ENCODE measurements at places on chromosomes 5 and 9.

- DNase-seq: peak; percentile 65
These were observed 7.7 kb downstream of the RASGEF1C start for GRCh38 chr5:180201051-180201987.

- peak; percentile 76 for DNase-seq
These were observed 42.9 kb upstream of the HAND1 start for GRCh38 chr5:154520861-154521453.

DNA sequence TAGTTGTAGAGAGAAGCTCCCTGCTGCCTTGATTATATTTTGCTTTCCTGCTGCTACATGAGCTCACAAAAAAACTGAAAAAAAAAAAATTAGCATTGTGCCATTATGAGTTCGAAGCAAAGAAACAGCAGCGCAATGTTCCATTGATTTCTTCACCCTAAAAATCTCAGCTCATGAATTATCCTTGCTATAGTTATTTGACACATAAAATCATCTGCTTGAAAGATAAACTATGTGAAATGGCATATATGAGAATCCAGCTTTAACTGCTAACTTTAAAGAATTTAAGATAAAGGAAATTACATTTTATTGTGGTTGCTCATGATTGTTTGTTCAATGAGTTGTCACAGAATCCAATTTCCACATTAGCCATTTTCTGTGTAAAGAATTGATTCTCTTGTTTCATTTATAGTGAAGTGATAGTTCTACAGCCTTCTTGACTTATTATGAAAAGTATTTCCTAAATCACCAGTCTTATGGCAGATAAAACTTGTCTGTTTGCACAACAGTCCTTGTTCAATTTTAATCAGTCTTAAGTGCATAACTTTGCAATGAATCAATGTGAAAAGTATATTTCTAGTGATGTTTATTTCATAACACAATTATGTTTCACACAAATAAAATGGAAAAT is 1275.0 kb upstream of the CDH9 start:
- no peak for DNase-seq

DNA sequence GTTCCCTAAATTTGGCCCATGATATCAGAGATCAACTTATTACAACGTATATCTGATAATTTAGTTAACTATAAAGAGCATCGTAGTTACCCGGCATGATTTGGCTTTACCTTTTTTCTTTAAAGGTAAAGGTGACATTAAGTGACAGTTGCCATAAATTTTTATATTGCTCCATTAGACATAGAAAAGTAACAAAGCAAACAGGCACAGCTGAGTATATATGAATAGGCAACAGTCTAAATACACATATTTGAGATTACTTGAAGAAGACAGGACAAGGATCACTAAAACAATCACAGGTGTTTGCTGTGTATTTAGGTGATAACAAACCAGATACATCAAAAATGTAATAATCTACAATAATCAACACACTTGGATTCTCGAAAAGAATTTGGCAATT is 34.8 kb downstream of the RFX3 start:
- DNase-seq: no peak

DNA sequence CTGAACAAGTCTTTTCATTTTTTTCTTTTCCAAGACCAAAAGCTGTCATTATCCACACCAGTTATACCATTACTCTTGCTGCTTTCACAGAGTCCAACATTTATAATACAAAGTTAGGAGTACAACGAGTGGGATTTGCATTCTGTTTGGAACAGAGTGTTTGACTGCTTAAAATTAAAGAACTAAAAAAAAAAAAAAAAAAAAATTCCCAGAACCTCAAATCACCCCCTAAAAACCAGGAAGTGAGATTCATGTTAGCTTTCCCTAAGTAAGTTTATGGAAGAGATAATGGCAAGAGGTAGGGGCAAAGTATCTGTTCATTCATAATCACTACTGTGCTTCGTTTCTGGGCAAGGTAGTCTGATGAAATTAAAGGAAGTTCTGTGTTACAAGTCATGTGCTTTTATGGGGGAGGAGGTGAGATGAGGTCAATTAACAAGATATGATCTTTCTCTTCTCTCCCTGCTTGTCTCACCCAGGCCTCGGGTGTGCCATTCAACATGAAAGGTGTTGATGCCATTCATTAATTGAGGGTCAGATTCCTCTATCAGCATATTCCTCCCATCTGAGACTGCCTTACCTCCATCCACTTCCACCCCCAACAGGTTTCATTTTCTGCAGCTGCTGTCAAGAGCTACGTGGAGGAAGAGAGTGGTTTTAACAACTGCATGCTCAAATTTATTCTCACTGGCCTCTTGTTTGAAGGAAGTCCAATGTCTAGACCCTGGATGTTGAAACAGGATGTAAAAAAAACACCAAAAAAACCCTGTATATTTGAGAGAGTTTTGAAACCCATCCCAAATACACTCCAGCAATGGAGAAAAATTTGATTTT is 58.1 kb downstream of the MARCHF3 start:
- no peak for DNase-seq

DNA sequence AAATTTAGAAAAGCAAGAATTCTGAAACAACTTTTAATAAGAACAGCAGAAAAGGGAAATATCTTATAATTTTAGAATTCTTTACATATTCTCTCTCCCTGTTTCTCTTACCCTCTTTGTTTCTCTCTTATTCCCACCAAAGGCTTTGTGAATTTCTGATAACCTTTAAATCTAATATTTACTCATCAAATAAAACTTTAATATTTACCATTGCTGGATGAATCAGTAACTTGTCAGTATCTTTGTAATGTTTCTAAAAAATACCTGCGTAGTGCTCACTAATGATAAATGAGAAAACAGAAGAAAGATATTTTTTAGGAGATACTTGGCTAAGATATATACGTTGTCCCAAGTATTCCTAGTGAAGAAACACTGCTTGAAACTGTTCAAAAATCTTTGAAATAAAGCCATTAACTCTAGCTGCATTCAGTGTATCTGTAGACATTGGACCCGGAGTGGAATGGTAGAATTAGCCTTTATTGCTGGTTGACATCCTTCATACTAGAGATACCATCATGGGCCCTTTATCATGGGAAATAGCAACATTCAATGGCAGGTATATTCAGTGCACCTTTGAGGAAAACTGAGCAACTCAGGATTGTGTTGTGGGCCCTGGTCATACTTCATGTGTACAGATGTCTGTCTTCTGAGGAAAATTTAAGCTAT is 2160.4 kb downstream of the MAT2B start:
- no peak for DNase-seq

DNA sequence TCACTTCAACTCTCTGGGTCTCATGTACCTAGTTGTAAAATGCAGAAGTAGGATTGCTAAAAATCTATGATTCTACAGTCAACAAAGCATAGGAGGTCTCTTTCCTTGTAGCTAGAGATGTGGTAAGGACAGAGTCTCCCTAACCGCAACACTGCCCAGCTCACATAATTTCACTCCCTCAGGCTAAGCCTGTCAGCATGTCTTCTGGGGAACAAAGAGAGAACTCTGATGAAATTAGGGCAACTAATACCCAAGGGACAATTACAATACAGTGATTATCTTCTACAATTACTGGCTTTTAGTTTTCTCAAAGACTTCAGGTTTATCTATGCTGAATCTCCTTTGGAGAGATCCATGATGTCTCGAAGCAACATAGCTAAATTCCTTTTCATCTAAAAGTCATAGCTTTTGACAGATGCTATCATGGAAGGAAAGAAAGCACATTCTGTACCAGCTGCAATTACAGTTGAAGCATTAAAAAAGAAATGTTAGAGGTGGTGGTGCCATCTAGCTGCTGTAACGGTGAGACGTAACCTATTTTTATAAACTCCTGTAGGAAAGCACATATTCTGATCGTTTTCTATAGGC is 141.1 kb upstream of the TARS1 start:
- peak; percentile 89 for DNase-seq

GRCh38 chr5:120436996-120437395 is 27.1 kb upstream of the PRR16 start:
- DNase-seq: no peak

DNA sequence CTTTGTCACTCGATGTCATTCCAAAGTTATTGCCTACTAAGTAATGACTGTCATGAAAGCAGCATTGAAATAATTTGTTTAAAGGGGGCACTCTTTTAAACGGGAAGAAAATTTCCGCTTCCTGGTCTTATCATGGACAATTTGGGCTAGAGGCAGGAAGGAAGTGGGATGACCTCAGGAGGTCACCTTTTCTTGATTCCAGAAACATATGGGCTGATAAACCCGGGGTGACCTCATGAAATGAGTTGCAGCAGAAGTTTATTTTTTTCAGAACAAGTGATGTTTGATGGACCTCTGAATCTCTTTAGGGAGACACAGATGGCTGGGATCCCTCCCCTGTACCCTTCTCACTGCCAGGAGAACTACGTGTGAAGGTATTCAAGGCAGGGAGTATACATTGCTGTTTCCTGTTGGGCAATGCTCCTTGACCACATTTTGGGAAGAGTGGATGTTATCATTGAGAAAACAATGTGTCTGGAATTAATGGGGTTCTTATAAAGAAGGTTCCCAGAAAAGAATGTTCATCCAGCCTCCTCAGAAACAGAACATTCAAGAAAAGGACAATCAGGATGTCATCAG is 11.3 kb downstream of the TLR4 start:
- DNase-seq: no peak

- no peak for DNase-seq
These were observed 65.1 kb upstream of the PTCH1 start for GRCh38 chr9:95581900-95582299.

DNA sequence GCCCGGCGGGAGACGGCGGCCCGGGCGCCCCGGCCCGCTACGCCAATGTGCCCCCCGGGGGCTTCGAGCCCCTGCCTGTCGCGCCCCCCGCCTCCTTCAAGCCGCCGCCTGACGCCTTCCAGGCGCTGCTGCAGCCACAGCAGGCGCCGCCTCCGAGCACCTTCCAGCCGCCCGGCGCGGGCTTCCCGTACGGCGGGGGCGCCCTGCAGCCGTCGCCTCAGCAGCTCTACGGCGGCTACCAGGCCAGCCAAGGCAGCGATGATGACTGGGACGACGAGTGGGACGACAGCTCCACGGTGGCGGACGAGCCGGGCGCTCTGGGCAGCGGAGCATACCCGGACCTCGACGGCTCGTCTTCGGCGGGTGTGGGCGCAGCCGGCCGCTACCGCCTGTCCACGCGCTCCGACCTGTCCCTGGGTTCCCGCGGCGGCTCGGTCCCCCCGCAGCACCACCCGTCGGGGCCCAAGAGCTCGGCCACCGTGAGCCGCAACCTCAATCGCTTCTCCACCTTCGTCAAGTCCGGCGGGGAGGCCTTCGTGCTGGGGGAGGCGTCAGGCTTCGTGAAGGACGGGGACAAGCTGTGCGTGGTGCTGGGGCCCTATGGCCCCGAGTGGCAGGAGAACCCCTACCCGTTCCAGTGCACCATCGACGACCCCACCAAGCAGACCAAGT is 723 bp downstream of the SNX18 start:
- DNase-seq: no peak

DNA sequence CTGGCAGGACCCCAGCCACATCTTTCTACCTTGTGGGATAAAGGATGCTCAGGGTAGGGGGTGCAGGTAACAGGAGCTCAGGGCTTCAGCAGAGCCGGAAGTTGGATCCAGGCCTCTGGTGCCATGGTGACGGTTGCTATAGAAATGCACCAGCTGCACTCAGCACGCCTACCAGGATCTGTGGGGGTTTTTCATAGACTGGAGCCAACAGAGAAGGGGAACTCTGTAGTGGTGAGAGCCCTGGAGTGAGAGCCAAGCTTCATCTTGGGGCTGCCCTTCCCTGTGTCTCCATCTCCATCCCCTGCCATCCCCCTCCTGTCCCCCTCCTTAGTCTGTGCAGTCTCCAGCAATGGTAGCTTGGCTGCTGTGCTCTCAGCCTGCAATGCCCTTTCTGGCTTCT is 27.5 kb upstream of the BOD1 start:
- peak; percentile 93 for DNase-seq

- DNase-seq: no peak
These were observed 2.2 kb downstream of the FAM219A start for GRCh38 chr9:34456151-34456550.

- no peak for DNase-seq
These were observed 74.2 kb downstream of the UGCG start for GRCh38 chr9:111970827-111971226.

DNA sequence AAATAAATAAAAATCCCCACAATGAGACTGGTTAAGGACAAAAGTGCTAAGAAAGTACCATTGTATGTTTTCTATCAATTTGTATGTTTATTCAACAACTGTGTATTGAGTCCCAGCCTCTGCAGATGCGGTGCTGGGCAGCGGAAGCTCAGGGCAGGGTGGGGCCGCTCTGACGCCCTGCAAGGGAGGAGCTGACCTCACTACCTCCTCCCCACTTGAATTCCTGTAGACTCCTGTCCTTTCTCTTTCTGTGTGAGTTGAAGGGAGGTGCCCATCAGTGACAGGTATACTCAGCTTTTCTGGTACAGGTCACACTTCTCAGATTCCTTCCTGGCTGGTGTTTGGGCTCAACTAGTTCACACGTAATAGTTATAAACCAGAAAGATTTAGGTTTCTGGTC is 27.0 kb downstream of the ANGPTL2 start:
- no peak for DNase-seq

DNA sequence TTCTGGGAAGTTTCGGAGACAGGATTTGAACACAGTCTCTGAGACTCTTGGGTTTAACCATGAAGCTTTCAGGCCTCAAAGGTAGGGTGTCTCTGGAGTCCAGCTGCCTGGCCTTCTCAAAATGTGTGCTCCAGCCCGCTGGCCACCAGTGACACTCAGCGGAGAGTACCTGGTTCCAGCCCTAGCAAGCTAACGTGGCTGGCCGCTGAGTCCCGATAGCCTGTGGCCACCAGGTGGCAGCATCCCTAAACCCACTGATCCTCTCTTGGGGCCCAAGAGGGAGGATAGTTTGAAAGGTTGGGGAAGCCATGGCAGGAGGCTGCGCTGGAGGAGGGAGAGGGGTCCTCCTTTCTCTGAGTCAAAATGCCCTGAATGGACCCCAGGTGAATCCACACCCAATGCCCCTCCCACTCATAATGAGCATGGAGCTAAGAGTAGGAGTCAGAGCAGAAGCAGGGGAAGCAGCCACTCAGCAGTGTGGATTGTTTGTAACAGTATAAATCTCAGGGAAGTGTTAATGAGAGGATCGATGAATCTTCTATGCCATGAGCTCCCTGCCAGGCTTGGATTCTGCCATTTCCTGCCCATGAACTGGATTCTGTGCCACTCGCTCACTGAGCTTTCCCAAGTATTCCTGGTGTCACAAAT is 5.4 kb upstream of the TIFAB start:
- DNase-seq: peak; percentile 85

GRCh38 chr9:75448281-75448680 is 360.0 kb downstream of the OSTF1 start:
- no peak for DNase-seq

GRCh38 chr5:161547406-161547737 is 847 bp upstream of the GABRB2 start:
- peak; percentile 74 for DNase-seq

DNA sequence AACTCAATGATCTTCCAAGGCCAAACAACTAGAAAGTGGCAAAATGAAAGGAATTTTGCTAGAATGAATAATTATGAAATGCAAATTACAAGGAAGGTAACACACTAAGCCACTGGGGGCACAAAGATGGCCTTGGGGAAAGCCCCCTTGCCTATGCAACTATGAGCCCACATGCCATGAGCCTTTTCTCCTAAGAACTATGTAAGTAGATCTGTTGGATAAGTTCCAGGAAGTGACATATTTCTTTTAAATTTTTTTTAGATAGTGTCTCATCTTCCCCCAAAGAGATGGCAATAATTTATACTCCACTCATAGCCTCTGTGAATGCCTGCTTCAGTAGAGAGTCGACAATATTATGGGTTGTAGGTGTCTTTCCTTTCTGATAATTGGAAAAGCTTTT is 257.8 kb downstream of the AUH start:
- no peak for DNase-seq
